ENCODE measurements at places on chromosomes 4 and X.

GRCh38 chrX:130715299-130715698 lies 187.7 kb downstream of the ENOX2 start:
- no peak for DNase-seq

DNA sequence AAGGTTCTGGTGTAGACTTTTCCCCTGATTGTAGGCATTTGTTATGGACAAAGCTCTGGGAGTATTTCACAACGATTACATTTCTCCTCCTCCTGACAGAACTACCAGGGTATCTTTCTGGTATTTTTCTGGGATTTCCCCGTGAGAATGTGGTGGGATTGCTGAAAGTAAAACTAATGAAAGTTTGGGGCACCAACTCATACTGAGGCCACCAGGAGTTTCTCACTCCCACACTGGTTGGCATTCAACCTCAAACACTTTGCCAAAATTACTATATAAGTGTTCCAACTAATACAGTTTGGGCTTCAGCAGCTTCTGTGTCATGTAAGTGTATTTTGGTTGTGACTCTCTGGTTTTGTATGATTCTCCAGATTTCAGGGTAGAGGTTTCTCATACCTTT lies 855.1 kb downstream of the GLUD2 start:
- DNase-seq, result no peak

GRCh38 chr4:112173593-112174558 lies 28.6 kb downstream of the FAM241A start:
- no peak for DNase-seq

- no peak for DNase-seq
Observed at GRCh38 chrX:64698317-64698716, 277.9 kb downstream of the ZC4H2 start.

DNA sequence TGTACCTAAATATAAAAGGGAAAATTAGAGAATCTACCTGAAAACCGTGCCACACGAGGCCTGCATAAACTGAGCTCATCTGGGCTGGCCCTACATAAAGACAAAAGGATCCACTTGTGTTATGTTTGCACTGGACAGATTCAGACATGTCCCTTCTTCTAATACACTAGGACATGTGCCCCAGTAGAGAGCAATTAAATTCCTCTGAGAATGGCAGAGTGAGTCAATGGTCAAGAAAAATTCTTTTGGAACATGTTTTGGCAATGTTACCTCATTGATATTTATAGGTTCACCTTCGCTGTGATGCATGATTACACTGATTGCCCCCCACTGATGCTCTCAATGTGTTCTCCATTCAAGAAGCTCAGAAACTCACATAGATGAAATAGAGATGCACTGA lies 95.2 kb downstream of the MANBA start:
- DNase-seq, result no peak

DNA sequence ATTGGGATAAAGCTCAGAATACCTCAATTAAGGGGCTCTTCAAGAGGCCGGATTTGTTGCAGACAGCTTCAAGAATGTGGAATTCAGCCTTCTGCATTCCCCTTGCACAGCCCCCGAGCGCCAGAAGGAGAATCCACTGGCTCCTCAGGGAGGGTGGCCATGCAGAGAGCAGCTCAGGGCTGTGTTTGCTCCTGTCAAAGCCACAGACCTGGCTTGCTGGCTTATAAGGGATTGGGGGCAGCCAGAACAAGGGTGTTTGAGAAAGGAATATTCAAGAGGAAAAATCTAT lies 36.8 kb downstream of the ING2 start:
- DNase-seq, result no peak

- DNase-seq, result no peak
Observed at GRCh38 chr4:7244751-7245320, 52.5 kb downstream of the SORCS2 start.

DNA sequence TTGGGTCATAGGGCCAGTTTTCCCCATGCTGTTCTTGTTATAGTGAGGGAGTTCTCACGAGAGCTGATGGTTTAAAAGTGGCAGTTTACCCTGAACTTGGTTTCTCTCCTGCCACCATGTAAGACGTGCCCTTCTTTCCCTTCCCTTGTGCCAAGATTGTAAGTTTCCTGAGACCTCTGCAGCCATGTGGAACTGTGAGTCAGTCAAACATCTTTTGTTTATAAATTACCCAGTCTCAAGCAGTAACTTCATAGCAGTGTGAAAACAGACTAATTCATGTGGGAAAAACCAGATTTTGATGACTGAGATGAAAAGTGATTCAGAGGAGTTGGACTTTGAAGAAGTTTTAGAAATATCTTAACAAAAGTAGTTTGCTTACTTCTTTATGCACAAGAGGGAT lies 101.4 kb downstream of the ARHGAP10 start:
- no peak for DNase-seq

GRCh38 chrX:40746521-40746920 lies 11.2 kb upstream of the MED14 start:
- no peak for DNase-seq

DNA sequence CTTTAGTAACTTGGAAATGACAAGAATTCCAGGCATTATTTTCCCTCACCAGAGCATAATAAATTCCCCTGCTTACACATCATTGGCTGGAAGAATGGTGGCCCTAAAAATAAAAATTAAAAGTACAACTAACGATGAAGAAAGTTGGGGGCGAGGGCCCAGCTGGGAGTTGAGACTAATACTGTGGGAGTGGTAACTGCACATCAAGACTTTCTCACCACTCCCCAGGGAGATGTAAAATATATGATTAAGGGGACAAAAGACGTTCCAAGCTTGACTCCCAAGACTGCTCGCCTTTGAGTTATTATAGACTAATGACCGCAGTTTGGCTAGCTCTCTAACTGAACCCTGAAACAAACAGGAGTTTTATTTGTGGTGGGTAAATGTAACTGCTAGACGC lies 30.0 kb downstream of the SMIM31 start:
- DNase-seq, result no peak

DNA sequence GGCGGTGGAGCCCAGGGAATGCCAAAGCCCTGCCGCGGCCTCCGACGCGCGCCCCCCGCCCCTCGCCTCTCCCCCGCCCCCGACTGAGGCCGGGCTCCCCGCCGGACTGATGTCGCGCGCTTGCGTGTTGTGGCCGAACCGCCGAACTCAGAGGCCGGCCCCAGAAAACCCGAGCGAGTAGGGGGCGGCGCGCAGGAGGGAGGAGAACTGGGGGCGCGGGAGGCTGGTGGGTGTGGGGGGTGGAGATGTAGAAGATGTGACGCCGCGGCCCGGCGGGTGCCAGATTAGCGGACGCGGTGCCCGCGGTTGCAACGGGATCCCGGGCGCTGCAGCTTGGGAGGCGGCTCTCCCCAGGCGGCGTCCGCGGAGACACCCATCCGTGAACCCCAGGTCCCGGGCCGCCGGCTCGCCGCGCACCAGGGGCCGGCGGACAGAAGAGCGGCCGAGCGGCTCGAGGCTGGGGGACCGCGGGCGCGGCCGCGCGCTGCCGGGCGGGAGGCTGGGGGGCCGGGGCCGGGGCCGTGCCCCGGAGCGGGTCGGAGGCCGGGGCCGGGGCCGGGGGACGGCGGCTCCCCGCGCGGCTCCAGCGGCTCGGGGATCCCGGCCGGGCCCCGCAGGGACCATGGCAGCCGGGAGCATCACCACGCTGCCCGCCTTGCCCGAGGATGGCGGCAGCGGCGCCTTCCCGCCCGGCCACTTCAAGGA lies at the start of gene FGF2:
TSS of gene FGF2 (plus strand) at position 279 of the 705 bp plus-strand sequence. CDS start at position 623, 344 bp downstream.
- DNase-seq, result peak; percentile 94

DNA sequence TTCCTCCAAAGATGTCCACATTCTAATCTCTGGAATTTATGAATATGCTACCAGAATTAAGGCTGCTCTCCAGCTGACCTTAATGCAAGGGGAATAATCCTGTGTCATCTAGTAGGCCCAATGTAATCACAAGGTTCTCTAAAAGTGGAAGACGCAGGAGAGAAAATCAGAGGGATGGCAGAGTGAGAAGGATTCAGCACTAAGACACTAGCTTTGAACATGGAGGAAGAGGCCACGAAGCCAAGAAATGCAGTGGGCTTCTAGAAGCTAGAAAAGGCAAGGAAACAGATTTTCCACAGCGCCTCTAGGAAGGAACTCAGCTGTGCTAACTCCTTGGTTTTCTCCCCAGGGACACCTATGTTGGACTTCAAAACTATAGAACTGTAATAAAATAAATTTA lies 240.7 kb upstream of the TRAM1L1 start:
- no peak for DNase-seq

DNA sequence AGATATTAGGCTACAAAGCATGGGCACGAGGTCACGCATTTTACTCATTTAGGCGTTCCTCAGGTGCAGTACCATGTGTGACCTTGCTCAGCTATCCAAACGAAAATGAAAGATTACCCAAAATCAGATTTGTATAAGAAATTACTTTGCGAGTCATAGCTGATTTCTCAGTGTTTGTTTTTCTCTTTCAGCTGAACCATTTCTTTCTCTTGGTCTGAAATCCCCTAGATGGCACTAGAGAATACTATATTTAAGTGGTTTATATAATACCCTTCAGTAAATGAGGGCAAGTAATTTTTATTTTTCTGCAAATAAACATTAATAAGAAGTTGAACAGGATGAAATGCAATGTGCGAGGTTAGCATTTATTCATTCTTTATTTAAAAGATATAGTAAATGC lies 496.6 kb downstream of the STIM2 start:
- DNase-seq, result no peak

- DNase-seq, result no peak
Observed at GRCh38 chr4:138978028-138978585, 37.5 kb upstream of the NOCT start.

DNA sequence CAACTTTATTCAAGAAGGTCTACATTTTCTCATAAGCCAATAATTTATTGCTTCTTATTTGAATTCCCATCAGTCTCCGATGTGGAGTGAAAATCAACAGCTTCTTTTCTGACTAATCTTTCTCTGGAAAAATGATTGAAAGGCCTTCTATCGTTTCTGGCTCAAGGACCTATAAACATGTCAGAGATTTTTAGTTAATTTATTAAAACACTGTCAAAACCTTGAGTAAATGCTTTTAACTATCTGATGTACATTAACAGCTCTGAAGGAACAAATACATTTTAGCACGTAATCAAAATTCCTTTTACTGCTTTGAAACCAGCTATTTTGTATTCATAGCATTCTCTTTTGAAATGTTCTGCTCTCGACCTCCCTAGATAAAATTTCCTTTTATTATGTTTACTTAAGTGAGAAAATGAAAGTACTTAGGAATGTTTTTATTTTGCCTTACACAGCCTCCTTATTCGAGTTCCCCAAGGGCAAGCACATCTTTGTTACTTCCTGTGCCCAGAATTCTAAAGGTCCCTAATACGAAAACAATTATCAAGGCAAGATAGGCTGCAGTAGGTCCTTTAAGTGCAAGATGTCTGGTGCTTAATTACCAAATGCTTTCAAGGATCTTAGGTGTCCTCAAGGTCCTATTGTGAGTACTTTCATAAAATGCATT lies 3.1 kb upstream of the ZFX start:
- DNase-seq, result no peak

DNA sequence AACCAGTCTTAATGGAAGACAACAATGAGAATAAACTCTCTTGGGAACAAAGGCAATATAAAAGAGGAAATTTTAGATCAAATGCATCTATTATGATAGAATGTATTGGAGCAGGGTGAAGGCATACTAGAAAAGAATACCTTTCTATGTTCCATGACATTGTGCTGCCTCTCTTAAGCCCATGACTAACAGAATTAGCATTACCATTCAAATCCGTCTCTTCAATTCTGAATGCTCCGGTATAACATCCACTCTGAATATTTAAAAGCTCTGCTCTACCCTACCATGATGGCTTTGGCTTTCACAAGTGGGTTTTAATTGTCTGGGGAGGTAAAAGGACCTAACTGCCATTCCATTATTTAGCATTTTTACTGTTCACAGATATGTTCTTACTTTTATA lies 1878.4 kb downstream of the ARAP2 start:
- DNase-seq, result no peak

GRCh38 chr4:65510976-65511375 lies 159.3 kb downstream of the EPHA5 start:
- no peak for DNase-seq

DNA sequence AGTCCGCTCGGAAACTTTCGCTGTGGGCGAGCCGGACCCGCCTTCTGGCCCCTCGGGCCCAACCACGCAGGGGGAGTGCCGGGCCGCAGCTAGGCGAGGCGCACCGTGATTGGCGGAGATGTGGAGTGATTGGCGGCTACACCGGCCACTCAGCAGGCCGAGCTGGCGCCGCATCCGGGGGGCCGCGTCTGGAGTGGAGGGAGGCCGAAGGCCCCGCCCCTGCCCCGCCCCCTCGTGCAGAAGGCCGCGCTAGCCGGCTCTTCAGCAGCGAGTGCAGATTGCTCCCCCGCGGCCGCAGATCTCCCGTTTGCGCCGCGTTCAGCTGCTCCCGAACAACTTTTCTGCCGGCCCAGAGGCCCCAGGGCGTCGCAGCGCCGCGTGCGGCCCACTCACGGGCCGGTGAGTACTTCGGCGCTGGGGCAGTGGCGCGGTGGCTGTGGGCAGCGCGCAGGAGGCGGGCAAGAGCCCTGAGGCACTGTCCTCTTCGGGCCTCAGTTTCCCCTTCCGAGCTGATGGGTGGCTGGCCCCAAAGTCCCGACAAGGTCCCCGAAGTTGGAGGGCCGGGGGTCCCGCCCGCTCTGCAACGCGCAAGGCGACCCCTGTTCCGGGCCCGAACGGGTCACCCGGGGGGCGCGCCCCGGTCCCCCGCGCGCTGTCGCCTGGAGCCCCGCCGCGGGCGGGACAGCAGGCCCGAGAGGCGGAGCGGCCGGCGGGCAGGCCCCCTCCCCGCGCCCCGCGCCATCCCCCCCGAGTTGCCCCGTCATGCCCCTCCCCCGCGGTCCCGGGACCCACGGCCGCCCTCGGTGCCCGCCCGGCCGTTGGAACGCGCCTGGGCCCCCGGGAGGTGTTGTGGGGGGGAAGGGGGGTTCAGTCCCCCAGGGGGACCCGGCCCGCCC lies at the start of gene WFS1:
TSS of gene WFS1 (plus strand) at position 235 of the 896 bp plus-strand sequence. CDS start 7,606 bp downstream, outside the sequence.
- DNase-seq, result peak; percentile 100

- no peak for DNase-seq
Observed at GRCh38 chr4:182325397-182325796, 82.2 kb downstream of the TENM3 start.

DNA sequence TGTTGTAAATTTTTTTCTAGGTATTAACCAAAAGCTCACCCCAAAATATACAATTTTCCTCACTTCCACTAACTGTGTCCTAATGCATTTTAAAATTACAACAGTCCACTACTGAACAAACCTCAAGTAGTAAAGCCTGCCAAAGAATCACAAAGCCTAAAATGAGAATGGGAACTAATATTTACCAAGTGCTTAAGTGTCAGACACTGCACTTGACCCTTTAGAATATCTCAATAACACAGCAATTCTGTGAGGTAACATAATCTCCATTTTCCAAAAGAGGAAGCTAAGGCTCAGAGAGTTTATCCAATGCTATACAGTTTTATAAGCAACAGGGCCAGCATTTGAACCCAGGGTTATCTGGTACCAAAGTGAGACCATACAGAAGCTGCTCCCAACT lies 4.9 kb downstream of the SLC9A7 start:
- DNase-seq, result no peak

GRCh38 chr4:134027931-134028330 lies 173.7 kb downstream of the PABPC4L start:
- DNase-seq, result no peak

- DNase-seq, result peak; percentile 67
Observed at GRCh38 chr4:80266253-80266901, at the start of gene FGF5. FGF5 (plus strand) TSS chr4:80266664; CDS start chr4:80266825, 161 bp downstream.

GRCh38 chr4:126778348-126778747 lies 854.4 kb upstream of the INTU start:
- no peak for DNase-seq

- DNase-seq, result peak; percentile 92
Observed at GRCh38 chr4:55395529-55396307, at the start of gene TMEM165. TMEM165 (plus strand) TSS chr4:55395957; CDS start chr4:55396190, 233 bp downstream.

- no peak for DNase-seq
Observed at GRCh38 chr4:121177246-121178137, 13.4 kb upstream of the TNIP3 start.
